ENCODE measurements at places on chromosomes 3 and 15.

GRCh38 chr15:64915518-64916227 is 4.0 kb downstream of the ANKDD1A start:
- DNase-seq = no peak

GRCh38 chr3:188792793-188793192 is 379.0 kb upstream of the TPRG1 start:
- DNase-seq = no peak

GRCh38 chr3:153392363-153392762 is 230.3 kb downstream of the RAP2B start:
- no peak for DNase-seq

GRCh38 chr15:82790321-82790720 is 15.5 kb downstream of the FSD2 start:
- no peak for DNase-seq

DNA sequence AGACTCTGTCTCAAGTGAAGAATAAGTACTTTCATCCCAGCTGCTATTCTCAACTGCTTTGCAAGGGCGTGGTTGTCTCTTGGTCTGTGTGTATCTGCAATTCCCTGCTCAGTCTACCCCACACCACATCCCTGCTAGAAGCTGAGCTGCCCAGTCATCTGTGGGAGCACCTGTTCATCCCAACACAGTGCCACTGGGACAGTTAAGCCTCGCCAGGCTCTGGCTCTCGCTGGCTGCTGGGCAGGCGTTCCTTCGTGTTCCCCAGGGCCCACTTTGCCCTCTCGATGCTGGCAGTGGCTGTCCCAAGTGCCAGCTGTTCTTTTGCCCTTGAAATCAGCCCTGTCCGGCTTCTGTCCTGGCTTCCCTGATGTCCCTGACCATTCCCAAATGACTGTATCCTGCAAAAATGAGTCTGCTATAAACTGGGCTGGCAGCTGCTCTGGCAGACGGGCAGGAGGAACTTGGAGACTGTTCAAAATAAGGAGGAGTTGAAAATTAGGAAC is 91.6 kb upstream of the KLHL25 start:
- DNase-seq = no peak

- no peak for DNase-seq
Measured at GRCh38 chr3:4079339-4080195, 223.6 kb upstream of the SETMAR start.
